ENCODE measurements at places on chromosomes 1 and 21.

DNA sequence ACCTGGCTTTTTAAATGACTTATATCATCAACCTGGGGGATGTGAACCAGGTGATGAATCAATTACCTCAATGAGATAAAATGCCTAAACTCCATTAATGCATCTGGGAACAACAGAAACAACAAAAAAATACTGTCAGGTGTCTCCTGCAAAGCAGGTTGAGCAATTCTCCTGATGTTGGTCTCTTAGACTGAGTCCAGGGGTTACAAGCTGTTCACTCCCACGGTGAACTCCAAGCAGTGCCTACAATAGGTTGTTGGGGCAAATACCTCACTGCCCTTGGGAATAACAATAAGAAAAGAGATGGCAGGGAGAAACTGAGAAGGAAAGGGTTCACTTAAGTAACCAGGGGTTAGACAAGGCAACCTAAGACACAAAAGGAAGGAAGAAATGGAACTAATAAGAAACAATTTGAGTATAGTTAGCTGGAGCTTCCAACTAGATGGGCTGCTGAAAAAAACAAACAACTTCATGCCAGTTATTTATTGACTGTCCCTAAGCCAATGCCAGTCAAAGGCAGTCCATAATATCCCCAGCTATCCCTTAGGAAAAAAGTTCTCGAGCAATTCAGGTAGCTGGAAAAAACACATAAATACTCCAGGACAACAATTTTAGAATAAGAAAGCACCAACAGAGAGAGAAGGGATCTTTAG lies 97.6 kb upstream of the MAGI3 start:
- no peak for DNase-seq

GRCh38 chr1:94110946-94111740 lies 9.8 kb downstream of the ABCA4 start:
- DNase-seq: no peak

DNA sequence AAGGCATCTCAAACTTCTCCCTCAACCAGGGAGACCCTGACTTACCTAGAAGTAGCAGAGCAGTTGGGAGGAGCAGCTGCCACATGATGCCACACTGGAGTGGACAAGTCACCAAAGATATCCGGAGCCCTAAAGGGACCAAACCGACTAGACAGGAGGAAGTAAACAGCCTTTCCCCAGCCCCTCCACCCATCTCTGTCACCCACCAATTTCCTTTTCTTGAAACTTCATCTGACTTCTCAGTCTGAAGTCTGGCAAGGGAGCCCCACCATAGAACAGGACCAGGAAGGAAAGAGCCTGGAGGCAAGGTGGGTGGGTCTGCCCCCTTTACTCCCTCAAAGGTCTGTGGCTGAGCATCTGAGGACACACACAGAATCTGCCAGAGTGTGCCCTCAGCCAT lies at the start of gene FCGR3A:
Gene FCGR3A (minus strand): TSS at position 167 of the 400 bp plus-strand sequence. CDS start 82 bp downstream, at position 85.
- no peak for DNase-seq

DNA sequence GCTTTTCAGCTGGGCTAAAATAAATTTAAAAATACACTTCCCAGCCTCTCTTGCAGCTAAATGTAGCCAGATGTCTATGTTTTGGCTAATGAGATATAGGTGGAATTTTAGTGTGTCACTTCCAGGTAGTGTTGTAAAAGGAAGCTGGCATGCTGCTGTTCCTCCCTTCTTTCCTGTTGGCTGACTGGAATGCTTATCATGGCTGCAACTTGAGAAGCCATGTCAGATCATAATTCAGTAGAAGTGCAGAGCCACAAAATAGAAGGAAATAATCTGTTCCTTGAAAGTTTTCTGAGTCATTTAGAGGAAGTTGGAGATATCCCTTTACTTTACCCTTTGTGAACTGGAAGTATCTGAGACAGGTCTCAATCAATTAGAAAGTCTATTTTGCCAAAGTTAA lies 10.9 kb upstream of the RBM15 start:
- DNase-seq: no peak

DNA sequence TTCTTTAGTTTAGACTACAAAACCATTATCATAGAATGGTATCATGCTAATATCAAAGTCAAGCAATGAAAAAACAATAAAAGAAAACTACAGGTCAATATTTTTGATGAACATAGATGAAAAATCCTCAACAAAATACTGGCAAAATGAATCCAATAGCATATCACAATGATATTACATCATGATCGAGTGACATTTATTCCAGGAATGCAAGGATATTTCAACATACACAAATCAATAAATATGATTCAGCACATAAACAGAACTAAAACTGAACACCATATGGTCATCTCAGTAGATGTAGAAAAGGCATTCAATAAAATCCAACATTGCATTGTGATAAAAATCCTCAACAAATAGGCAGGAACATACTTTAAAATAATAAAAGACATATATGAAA lies 1657.7 kb downstream of the KCNT2 start:
- no peak for DNase-seq

- no peak for DNase-seq
Observed at GRCh38 chr1:45304311-45305081, 22.2 kb upstream of the HPDL start.

DNA sequence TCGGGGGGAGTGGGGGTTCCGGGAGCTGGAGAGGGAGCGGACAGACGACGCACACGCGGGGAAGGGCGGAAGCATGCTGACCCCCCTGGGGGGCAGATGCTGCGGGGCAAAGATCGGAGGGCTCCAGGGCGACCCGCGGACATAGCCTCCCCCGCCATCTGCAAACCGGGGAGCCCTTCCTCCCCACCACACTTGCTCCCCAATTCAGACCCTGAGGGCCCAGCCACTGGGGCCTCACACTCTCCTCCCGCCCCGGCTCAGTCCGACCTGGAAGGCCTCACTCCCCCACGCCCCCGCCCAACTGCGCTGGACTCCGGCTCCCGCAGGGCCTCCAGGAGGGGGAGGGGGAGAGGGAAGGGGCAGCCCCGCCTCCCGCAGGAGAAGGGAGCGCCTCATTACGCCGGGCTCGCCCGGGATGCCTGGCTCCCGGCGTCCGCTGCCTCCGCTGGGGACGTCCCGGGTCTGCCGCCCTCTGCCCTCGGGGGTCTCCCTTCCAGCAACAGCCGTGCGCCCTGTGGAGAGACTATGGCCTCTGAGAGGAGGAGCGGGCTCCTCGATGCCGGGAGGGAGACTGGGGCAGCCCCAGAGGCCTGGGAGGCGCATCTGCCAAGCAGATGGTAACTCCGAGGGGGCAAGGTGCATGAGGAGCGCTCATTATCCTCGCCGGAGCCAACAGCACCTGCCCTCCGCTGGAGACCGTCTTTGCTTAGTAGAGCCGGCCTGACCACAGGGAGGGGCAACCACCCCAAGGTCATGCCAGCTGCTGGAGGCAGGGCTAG lies 636 bp upstream of the CAMK2N1 start:
- DNase-seq: no peak

DNA sequence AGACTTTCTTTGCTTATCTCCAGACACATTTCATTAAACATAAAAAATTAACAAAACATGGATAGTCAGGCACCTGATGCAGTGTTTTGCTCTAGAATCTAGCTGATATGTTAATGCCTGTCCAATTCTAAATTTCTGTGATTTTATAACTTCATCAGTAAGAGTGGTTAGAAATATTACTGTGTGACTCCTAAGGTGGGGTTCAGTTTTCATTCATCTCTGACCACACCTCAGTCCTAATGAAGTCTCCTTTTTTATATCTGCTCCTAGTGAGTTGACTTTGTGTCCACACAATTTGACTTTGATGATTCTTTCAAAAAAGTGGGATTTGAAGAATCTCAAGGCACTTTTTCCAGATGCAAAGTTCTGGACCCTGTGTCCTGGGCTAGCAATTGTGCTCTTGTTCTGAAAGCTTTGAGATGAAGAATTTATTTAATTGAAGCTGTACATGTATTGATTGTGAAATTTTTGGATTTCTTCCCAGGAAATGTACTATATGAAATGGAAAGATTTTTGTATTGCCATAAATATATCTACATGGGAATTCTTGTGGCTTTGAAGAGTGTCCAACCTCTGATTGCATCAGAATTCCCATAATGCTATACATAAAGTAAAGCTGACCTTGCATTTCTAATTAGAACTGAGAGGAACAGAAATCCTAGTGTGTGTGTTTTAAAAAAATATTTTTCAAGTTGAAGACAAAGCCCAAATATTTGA lies 111.2 kb downstream of the GIPC2 start:
- DNase-seq: no peak

- DNase-seq: no peak
Observed at GRCh38 chr1:218475275-218475674, 130.1 kb downstream of the TGFB2 start.

DNA sequence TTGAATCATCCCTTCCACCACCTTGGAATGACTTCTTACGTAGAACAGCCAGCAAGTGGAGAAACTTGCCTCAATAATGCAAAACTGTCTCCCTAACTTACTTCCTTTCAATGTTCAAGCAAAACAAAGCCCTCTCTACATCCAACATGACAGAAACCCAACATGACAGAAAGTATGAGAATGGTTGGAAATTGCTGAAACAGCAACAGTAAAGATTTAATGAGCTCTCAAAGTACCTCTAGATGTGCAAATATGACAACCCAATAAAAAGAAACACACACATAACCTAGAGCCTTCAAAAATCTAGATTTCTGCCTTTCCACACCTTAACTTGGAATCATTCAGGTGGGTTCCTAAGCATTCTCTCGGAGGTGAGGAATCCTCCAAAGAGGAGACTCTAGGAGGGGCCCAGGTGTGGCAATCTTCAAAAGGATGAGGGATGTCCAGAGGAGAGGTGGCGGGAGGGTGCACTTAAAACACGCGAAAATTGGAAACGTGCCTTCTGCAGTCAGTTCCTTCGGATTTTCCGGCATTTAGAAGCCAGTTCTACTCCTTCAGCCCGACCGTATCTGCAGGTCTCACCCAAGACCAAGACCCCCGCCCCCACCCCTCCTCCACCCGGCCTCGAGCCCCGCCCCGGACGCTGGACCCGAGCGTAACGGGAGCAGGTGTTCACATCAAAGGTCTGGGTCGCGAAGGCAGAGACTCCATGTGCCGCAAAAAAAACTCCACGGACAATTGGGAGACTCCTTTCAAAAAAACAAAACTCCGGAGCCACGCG lies 996 bp upstream of the MGST3 start:
- no peak for DNase-seq

- no peak for DNase-seq
Observed at GRCh38 chr21:16829532-16829931, 683.3 kb upstream of the CXADR start.

DNA sequence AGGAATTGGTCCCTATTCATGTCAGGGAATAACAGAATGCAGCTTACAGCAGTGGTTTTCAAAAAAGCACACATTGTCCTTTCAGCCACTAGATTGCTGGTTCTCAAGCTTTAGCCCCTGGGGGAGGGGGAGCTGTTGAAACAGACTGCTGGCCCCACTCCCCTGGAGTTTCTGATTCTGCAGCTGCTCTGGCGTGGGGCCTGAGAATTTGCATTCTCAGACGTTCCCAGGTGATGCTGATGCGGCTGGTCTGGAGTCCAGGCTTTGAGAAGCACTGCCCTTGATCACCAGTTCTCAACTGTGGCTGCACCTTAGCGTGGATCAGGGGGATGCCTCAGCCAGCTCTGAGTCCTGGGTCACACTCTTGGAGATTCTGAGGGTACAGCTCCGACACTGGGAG lies 62.7 kb upstream of the LAPTM5 start:
- DNase-seq: no peak

DNA sequence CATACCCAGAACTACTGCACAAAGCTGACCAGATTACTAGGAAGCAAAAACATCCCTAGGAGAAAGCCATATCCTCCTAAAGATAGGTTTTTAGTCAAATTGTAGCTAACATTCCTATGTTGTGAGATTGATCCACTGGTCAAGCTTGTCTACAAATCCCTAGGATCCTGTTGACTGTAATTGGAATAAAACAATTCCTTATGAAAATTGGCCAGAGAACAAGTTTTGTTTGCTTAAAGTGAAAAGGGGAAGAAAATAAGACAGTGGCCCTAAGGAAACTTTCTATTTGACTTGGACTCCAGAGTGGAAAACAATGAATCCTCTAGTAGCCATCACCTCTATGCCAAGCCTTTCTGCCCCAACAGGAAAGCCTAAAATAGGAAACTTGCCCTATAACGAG lies 645.2 kb upstream of the USP24 start:
- no peak for DNase-seq

- DNase-seq: no peak
Observed at GRCh38 chr1:1005774-1006304, 5.9 kb upstream of the HES4 start.

DNA sequence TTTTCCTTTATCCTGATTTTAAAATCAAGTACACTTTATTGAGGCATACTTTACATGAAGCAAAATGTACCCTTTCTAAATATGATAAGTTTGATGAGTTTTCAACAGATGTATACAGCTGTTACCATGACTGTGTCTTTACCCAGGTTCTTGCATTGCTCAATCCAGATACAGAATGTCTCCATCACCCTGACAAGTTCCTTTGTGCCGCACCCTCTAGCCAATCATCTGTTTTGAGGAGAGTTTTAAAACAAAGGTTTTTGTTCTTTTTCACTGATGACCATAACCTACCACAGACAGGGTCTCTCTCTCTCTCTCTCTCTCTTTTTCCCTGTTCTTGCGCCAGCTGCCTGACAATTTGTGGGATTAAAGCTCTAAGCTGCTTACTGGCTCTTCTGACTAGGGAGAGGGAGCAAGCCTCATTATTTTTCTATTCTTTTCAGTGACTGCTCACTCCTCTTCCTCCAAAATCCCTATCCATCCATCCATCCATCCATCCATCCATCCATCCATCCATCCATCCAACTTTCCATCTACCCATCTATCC lies 1.2 kb upstream of the KCNE1 start:
- no peak for DNase-seq

DNA sequence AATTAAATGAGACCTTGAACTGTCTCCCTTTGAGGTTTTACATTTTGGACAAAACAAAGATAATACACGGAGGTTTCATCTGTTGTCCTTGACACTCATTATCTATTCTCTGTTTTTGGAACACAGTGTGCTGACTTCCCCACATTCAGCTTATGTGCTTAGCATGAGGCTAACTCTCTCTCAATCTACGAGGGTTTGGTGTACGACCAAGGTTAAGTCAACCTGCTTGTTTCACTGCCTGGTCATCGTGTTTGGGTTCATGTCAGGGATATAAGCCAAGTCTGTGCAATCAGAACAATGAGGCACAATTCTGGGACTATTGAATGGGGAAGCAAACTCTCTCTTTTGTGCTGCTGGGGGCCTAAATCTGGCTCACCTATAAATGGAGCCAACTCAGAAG lies 328.5 kb upstream of the USP25 start:
- DNase-seq: no peak

DNA sequence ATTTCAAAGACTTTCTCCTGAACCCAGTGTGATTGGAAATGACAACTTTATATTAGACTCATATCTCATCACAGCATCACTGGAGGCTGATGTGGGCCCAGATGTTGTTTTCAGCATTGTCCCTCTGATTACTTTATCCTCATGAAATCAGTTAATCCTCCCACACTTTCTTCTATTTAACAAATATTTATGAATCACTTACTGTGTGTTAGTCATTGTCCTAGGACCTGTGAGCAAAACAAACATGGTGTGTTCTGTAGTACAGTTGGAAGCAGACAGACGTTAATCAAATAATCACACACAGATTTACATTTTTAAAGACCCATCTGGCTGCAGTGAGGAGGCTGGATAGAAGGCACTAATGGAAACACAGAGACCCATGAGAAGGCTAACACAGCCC lies 383.7 kb downstream of the PRDM2 start:
- no peak for DNase-seq

- no peak for DNase-seq
Observed at GRCh38 chr1:152108882-152109222, 6.4 kb downstream of the TCHH start.

Measured in activated T-cell treated with anti-CD3 and anti-CD28 coated beads for 4 hours (primary cell).